ENCODE measurements at places on chromosomes 1 and 21.

- DNase-seq = no peak
Observed at GRCh38 chr1:184860535-184860934, 105.9 kb upstream of the EDEM3 start.

DNA sequence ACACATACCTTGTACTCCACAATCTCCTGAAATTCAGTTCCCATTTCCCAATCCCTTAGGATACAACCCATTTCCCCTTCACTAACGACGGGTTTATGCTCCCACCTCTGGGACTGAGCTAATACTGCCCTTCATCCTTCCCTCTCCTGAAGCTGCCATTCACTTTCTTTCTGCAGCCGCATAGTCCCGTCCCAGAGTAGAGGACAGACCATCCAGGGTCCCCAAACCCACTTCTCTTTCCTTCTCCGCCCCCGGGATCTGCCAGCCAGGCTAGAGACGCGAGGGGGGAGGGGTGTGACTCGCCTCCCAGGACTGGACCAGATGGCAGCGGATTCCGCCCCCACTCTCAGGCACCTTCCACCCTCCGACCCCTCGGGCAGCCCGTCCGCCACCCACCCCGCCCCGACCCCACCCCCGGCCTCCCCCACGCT lies 679 bp downstream of the ABL2 start:
- DNase-seq = peak; percentile 25

GRCh38 chr1:110163591-110163990 lies 13.3 kb downstream of the SLC6A17 start:
- DNase-seq = no peak

GRCh38 chr21:26097475-26097874 lies 73.1 kb downstream of the APP start:
- DNase-seq = no peak

- DNase-seq = no peak
Observed at GRCh38 chr1:202681736-202682420, 28.4 kb downstream of the SYT2 start.

- DNase-seq = no peak
Observed at GRCh38 chr1:9238550-9238949, 4.0 kb downstream of the H6PD start.

- peak; percentile 31 for DNase-seq
Observed at GRCh38 chr1:221837896-221838295, 96.0 kb upstream of the DUSP10 start.

DNA sequence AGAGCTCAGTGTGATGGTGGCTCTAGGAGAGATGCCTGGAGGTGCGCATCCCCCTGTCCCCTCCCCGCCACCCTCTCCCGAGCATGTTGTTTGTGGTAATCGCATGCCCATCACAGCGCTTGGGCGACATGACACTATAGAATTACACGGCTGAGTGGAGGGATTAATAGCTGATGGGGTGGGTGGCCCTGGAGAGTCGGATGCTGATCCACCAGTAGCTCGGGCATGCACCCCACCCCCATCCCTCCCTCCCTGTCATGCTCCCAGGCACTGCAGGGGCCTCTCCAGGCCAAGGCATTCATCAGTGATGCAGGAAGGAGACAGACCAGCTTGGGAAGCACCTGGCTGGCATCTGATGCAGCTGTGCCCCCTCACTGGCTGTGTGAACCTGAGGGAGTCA lies 159.0 kb upstream of the IGSF21 start:
- DNase-seq = no peak

- DNase-seq = no peak
Observed at GRCh38 chr21:27534206-27534605, 567.3 kb upstream of the ADAMTS5 start.

DNA sequence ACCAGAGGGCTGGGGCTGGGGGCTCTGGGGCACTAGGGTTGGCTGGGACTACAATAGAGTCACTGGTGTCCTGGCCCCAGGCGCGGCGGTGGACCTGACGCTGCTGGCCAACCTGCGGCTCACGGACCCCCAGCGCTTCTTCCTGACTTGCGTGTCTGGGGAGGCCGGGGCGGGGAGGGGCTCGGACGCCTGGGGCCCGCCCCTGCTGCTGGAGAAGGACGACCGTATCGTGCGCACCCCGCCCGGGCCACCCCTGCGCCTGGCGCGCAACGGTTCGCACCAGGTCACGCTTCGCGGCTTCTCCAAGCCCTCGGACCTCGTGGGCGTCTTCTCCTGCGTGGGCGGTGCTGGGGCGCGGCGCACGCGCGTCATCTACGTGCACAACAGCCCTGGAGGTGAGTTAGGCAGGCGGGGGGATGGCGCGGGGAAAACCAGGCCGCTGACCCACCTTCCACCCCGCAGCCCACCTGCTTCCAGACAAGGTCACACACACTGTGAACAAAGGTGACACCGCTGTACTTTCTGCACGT lies 4.1 kb downstream of the TIE1 start:
- DNase-seq = no peak

- no peak for DNase-seq
Observed at GRCh38 chr21:39657091-39657689, 44.5 kb downstream of the B3GALT5 start.

DNA sequence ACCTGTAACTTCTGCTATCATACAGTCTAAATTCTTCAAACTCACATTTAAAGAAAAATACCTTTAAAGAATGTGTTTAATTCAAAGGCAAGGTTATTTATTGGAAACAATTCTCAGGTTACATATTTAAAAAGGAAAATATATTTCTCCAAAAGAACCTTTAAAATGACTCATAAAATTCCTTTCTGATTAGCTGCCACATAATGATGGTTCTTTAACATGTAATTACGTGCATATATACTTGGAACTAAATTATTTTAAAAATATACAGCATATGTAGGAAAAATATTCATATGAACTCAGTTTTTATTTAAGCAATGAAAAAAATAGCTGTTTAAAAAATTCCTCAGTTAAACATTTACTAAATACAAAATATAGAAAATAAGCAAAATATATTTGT lies 173.6 kb downstream of the COP1 start:
- no peak for DNase-seq

DNA sequence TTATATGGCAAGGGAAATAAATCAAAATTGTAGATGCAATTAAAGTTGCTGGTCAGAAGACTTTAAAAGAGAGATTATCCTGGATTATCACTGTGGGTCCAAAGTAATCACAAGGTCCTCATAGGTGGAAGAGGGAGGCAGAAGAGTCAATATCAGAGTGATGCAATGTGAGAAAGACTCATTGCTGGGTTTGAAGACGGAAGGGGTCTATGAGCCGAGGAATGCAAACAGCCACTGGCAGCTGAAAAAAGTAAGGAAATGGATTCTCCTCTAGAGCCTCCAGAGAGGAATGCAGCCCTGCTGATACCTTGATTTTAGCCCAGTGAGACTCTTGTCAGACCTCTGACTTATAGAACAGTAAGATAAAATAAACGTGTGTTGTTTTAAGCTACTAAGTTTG lies 59.8 kb upstream of the MUTYH start:
- DNase-seq = no peak

DNA sequence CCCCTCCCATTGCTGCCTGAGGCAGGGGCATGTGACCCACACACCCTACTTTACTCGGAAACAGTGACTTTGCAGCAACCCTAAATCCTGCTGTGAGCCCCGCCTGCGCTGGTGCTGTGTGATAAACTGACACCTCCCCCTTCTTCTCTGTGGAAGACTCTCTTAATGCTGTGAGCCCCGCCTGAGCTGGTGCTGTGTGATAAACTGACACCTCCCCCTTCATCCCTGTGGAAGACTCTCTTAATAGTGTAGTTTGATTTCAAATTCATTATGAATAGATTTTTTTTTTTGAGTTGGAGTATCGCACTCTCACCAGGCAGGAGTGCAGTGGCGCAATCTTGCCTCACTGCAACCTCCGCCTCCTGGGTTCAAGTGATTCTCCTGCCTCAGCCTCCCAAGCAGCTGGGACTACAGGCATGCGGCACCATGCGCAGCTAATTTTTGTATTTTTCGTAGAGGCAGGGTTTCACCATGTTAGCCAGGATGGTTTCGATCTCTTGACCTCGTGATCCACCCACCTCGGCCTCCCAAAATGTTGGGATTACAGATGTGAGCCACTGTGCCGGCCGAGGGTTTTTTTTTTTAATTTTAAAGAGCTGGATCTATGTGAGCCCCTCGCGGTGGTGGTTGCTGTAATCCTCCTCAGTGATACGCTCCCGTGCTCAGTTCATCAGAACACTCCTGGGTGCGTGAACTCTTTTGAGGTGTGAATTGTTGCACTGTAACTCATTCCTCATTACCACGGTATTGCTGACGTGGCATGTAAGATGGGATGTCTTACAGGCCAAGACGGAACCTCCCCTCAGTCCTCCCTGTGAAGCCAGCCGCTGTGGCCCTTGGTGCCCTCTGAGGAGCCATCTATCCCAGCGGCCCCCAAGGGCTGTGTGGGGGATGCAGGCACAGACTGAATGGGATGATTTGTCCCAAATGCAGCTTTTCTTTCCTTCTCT lies 60.3 kb downstream of the GALNT2 start:
- DNase-seq = peak; percentile 55

GRCh38 chr1:114892194-114892918 lies 37.7 kb downstream of the SYCP1 start:
- DNase-seq = no peak

DNA sequence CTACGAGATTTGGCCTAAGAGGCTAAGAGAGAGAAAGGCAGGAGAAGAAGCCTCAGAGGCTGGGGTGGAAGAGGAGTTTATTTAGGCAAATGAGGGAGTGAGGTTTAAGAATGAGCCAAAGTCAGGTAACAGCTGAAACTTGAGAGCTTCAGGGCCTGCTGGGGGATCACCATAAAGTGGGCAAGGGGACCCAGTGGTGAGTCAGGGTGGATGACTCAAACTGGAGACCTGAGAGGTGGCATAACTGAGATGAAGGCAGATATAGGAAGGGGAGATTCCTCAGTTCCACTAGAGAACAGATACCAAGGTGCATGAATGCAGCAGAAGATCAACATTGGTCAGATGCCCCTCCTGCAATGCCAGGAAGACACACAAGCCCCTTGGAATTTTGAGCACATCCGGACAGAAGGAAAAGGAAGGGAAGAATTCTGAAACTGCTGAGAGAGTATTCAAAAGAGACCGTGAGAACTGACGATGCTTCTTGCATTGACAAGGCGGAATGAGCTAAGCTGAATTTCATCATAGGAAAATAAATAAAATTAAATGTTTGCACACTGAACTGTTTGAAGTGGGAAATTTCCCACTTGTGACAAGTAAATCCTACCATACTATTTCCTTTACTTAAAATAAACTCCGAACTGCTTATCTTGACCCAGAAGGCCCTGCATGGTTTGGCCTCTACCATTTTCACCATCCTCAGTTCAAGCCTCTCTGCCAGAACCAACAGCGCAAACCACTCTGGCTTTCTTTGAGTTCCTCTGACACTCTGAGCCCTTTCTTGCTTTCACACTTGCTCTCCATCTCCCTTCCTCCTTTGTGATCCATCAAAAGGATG lies 94.1 kb downstream of the NMNAT2 start:
- DNase-seq = no peak

- DNase-seq = no peak
Observed at GRCh38 chr1:65207317-65207716, 59.3 kb downstream of the AK4 start.

DNA sequence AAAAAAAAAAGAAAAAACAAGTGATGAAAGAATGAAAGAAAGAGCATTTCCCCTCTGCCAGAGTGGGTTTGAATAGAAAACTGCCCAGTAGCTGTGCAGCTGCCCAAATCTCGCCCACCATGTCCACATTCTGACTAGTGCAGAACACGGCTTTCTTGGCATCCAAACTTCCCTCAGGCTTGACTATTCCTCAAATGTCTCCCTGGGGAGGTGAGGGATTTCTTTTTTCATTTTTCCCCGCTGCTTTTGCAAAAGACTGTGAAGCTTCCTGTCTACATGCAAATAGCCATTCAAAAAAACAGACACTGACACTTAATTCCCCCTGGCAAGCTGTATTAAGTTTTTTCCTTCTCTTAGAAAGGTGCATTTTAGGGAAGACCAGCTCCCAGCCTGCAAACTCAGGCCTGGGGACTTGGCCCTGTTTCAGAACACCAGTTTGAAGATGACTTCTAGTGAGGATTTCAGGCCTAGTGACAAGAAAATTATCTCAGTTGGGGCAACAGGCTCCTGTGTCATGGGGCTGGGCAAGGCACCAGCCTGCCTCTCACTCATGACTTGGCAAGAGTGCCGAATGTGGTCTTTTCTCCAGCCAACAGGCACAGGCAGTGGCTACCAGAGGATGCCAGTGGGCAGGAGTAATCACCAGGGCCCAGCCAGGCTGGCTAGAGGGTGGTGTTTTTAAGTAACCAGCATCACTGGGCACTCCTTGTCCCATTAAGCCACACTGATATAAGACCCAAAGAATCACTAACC lies 178.1 kb upstream of the NFIA start:
- DNase-seq = no peak

DNA sequence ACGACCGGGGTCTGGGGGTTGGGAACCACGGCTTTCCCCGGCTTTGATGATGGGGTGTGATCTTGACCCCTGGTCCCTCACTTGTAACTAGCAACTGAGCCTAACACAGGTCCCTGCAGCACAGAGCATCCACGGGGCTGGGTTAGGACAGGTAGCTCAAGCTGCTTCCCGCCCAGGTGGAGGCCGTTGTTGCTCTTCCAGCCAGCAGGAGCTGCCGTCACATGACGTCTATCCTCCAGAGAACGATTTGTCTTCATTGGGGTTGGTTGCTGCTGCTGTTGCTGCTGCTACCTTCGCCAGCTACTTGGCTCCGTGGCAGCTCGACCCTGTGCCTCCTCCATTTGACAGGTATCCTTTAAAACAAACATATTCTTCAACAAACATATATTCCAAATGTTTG lies 74.3 kb upstream of the ADAR start:
- no peak for DNase-seq

DNA sequence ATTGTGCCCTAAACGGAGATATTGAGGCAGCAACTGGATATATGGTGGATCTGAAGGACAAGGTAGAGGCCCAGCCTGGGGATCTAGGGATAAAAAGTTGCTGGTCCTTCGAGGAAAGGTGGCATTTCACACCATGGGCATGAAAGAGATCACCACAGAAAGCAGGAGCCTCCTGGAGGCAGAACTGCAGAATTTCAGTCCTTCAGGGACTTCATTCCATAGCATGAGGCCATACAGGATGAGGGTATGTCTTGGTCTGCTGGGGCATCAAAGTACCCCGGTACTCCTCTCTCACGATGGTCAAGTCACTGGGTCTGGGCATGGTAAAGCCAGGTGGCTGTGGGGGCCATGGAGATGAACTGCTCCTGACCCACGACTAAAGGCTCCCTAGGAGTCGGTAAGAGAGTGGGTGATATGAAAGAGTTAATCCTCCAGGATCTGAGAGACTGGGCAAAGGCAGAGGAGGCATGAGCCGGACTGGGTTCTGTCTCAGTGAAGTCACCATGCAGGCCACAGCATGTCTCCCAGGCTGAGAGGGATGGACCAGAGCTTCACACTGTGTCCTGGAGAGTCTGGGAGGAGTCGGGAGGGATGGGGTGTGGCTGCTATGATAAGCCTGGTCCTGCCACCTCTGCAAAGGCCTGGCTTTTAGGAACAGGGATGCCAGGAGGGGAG lies 5.8 kb upstream of the SPRR5 start:
- no peak for DNase-seq

DNA sequence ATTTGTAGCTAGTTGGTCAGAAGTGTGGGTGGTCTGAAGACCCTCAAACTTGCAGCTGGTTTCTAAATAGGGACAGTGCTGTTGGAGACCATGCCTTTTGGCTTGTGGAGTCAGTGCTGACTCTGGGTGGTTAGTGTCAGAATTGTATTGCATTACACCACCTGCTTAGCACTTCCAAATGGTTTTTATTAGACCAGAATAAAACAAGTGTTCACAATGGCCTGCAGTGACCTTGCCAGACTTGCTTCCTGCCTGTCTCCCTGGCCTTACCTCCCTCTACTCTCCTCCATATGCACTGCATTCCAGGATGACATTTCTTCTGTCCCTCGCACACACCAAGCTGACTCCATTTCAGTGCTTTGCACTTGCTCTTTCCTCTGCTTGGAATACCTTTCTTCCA lies 72.7 kb upstream of the CNIH3 start:
- DNase-seq = no peak

All from activated CD4-positive, alpha-beta memory T cell treated with anti-CD3 and anti-CD28 coated beads, Interleukin-2, amount 10 ng/mL, durations not matched to agents 7 days and 5 days (primary cell).